ENCODE measurements at places on chromosomes 4 and X.

GRCh38 chrX:21691512-21692018, 33.4 kb upstream of the KLHL34 start:
- DNase-seq = no peak

DNA sequence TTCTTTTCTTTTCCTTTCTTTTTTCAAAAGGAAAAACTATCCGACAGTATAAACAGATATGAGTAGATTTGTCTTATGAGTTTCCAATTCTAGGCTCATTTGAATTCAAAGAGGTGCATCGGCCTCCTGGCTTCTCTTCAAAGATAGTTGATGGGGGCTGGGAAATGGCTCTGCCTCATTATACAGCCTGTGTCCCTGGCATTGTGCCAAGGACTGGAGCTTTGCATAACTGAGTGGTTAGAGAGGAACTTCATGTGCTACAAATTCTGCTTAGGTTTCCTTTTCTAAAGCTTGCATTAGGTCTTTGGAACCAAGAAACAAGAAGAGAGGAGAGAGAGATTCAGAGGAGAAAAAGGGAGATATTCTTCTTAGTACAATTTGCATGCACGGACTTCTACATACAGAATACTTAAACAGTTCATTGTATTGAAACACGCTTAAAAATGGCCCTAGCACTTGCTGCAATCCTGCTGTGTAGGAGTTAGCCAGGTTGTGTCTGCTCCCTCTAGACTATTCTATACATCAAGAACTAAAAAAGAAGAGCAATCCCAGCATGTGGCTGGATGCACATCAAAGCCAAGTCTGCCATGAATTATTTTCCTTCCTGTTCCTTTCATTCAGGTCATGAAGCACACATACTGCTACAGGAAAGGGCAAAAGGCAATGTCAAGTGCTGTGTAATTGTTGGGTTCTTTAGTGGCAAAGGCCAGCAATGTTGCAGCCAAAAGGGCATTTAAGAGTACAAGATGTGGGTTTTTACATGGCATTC, 70.9 kb downstream of the INTS12 start:
- no peak for DNase-seq

DNA sequence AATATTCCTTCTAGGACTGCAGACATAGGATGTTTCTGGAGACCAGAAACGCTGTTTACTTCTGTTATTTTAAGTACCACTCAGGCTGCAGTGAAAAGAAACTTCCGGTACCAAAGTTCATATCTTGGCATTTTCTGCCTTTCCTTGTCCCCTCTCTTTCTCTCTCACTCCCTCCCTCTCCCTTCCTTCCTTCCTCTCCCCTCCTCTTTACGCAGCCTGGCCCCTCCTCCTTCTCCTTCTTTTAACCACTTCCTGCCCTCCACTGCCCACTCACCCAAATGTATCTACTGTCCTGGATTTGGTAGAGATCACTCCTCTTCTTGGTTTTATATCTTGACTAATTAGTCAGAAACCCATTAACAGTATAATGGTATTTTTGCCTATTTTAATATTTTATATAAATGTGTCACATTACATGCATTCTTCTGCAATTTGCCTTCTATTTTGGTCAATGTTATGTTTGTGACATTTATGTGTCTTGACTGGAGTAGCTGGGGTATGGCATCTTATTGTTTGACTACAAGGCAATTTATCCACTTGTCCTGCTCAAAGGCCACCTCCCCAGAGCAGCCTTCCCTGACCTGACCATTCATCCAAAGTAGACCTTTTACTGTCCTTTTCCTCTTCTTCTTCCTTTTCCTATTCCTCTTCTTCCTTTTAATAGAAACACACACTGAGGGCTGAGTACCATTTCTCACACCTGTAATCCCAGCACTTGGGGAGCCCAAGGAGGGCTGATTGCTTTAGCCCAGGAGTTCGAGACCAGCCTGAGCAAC, 56.9 kb downstream of the BCOR start:
- no peak for DNase-seq

GRCh38 chr4:77120886-77121508, 36.0 kb upstream of the CCNG2 start:
- DNase-seq = no peak

- DNase-seq = no peak
Measured at GRCh38 chr4:183885205-183885720, 19.8 kb upstream of the STOX2 start.

- DNase-seq = no peak
Measured at GRCh38 chr4:184853436-184853835, 27.7 kb upstream of the ACSL1 start.

- no peak for DNase-seq
Measured at GRCh38 chrX:91079342-91080114, 355.1 kb upstream of the PABPC5 start.

DNA sequence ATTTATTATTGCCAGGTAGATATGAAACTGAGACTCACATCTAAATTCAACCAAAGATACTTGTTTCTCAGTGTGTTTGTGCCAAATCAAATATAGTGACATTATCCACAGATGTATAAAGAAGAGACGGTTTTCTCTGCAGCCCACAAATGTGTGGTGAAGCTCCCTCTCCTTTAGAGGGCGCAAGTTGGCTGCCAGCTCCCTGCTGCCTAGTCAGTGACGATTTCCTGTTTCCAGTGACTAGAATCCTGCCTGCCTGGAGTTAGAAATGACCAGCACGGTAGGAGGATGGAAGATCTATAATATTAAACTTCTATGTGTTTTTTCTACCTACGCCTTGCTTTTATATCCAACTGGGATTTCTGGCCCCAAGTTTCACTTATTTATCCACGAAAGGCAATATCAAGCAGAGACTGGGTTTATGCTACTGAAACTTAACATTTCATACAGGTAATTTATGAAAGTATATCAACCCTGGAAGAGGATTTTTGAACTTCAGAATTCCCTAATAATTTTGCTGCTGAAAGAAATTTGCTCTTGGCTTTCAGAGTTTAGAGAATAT, 1793.7 kb upstream of the TENM3 start:
- DNase-seq = no peak

- DNase-seq = peak; percentile 68
Measured at GRCh38 chr4:4524364-4524763, 17.5 kb downstream of the STX18 start.

GRCh38 chr4:26749867-26750266, 110.8 kb upstream of the STIM2 start:
- DNase-seq = no peak

DNA sequence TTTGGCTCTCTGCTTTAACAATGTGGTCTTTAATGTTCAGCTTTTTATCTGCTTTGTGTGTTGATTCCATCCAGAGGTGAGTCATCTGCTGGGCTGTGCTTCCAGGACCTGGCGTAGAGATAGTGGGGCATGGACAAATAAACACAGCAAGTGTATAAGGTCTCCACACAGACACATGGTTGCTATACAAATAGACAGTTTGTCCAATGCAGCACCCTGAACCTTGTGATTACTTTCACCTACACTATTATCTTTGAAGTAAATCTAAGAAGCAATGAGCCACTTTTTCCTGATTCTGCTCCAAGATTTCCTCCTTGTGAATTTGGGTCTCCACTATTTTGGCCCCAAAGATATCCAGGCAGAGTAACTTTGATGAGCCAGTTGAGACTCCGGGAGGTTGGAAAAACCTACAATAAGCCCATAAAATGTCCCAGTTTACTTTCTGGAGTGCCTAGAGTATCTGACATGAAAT, 12.1 kb downstream of the PPARGC1A start:
- no peak for DNase-seq

GRCh38 chrX:136812286-136812685, 31.6 kb upstream of the ARHGEF6 start:
- no peak for DNase-seq

GRCh38 chrX:75784680-75785491, at the start of gene MAGEE2:
Gene MAGEE2, minus strand, starts transcription at chrX:75785254. Its CDS starts 203 bp downstream, at chrX:75785051.
- no peak for DNase-seq

DNA sequence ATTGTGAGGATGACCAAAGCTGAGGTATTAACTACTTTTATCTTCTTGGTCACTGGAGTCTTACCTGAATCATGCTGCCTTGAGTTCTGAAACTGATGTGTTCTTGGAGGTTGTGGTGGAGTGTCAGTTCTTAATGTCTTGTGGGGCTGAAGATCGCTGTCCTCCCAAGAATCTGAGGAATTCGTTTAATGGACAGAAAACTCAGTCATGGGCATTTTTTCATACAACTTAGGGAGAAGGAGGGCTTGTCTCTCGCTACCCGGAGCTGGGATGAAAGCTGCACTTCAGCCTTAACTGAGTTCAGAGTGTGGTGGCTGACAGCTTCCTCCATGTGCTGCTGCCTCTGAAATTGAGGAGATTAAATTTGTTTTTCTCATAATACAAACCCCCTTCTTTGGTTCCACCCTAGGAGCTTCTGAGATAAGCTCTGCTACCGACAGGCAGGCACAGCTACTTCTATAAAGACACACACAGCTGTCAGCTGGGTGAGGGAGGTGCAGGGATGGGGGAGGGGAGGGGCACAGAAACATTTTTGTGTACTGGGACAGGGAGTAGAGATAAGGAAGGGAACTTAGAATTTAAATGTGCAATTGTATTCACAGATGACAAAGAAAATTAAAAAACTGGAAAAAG, 30.8 kb downstream of the RBBP7 start:
- no peak for DNase-seq

GRCh38 chrX:65697915-65698796, 30.7 kb downstream of the MSN start:
- peak; percentile 56 for DNase-seq

- DNase-seq = no peak
Measured at GRCh38 chr4:177937041-177937440, 494.8 kb upstream of the AGA start.

DNA sequence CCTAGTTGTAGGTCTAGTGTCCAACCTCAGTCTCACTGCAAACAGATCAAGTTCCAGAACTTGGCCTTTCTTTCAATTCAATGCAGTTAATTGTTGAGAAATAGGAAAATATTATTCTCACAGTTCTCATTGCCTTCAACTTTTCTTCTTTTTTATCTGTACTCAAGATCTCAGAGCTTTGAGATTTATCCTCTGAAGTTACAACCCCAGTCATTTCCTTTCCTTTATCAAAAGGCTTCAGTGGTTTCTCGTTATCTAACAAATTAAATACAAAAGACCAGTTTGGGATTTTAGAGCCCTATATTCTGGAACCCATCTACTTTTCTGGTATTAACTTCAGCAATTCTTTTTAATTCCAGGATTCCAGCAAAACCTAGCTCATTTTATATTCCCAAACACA, 130.2 kb downstream of the TMA16 start:
- DNase-seq = no peak

DNA sequence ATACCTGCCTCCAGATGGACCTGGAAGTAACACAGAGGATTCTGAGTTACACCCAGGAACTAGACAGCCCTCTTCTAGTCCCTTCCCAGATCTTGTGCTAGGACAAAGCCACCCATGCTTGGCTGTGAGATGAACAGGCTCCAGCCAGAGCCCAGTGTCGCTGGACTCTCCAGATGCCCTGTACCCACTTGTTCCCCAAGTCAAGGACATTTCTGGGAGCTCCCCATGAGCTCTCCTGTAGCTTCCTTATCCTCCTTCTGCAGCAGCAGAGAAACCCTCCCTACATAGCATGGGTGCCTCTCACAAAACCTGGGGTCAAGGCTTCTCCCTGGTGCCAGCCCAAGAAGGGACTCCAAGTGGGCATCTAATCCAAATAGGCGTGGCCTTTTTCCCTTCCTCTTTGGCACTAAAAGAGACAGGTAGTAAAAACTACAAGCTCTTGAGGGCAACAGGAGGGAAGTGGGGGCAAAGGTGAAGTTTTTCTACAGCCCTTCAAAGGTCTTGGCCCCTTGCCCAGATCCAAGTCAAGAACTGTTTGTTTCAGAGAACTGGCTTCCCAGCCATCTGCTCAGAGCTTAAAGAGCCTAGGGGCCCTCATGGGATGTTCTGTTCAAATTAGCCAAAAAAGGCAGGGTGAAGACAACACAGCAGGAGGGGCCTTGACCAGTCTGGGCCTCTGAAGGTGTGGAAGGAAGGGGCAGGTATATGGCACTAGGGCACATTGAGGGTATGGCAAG, 8.5 kb upstream of the ERCC6L start:
- DNase-seq = no peak

GRCh38 chr4:53647547-53647946, 56.3 kb upstream of the LNX1 start:
- DNase-seq = no peak
